Right lobe of liver (tissue), 6 donors: ENCODE measurements at places on chromosomes 4 and X. TPM values are rescaled to one million over a fixed set of nuclear protein-coding genes. Genes with fewer than 3 reads are reported as not detected.

The TRIM61 gene
- total RNA-seq, result 0.37 TPM

The ADH1C gene
- total RNA-seq, result 541 TPM

GRCh38 chr4:31408121-31408520, 688.0 kb downstream of the PCDH7 start:
- H3K4me1 ChIP-seq, result no peaks in the 10 kb centered on the region
- no peaks in the 10 kb centered on the region for H3K36me3 ChIP-seq
- H3K27me3 ChIP-seq, result no peaks in the 10 kb centered on the region
- H3K4me3 ChIP-seq, result no peak overlapping the region
- DNase-seq, result no peak

GRCh38 chrX:149825424-149825823, 43.7 kb downstream of the MAGEA9 start:
- H3K36me3 ChIP-seq, result no peaks in the 10 kb centered on the region
- no peaks in the 10 kb centered on the region for H3K27me3 ChIP-seq
- H3K4me1 ChIP-seq, result no peaks in the 10 kb centered on the region
- no peak overlapping the region for H3K4me3 ChIP-seq
- no peak overlapping the region for H3K27ac ChIP-seq
- no peak for DNase-seq

DNA sequence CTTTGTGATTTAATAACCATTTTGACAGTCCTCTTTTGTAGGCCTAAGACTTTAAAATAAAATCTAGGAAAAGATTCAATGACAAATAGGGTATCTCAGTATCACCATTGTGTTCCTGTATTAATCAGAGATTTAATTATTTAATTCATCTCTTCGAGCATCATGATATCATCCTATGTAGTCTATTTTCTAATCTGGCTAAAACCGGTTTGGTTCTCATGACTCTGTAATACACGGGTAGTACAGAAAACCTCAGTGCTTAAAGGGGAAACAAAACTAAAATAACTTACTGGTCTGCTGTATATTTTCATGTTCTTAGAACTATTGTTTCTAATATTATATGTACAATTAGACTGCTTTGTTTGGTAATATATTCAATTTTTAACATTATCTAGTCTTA, 23.7 kb upstream of the FBXW7 start:
- no peaks in the 10 kb centered on the region for H3K4me1 ChIP-seq
- no peak for DNase-seq
- H3K36me3 ChIP-seq, result no peaks in the 10 kb centered on the region
- no peak overlapping the region for H3K27ac ChIP-seq
- H3K4me3 ChIP-seq, result no peak overlapping the region
- no peaks in the 10 kb centered on the region for H3K27me3 ChIP-seq

DNA sequence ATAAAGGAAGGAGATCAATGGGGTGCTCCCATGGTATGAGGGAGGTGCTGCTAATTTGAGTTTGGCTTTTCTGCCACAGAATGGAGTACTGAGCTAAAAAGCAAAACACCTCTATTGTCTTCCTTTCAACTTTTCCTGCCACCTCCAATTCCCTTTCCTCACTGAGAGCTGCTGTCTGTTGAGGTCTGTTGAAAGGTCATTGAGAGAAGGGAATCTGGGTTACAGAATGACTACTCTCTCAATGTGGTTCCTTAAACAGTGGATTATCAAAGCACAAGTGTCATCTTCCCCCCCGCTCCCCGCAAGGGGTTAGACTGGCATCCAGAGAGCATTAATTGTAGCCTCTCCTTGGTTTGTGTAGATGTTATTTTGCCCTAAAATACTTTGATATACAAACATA, 10.7 kb downstream of the USP9X start:
- no peak for DNase-seq
- no peak overlapping the region for H3K27ac ChIP-seq
- H3K4me1 ChIP-seq, result no peaks in the 10 kb centered on the region
- no peaks in the 10 kb centered on the region for H3K36me3 ChIP-seq

- H3K27ac ChIP-seq, result no peak overlapping the region
- DNase-seq, result no peak
- H3K4me1 ChIP-seq, result no peaks in the 10 kb centered on the region
- no peak overlapping the region for H3K4me3 ChIP-seq
These were observed 128.0 kb upstream of the PRKG2 start for GRCh38 chr4:81343046-81343445.

DNA sequence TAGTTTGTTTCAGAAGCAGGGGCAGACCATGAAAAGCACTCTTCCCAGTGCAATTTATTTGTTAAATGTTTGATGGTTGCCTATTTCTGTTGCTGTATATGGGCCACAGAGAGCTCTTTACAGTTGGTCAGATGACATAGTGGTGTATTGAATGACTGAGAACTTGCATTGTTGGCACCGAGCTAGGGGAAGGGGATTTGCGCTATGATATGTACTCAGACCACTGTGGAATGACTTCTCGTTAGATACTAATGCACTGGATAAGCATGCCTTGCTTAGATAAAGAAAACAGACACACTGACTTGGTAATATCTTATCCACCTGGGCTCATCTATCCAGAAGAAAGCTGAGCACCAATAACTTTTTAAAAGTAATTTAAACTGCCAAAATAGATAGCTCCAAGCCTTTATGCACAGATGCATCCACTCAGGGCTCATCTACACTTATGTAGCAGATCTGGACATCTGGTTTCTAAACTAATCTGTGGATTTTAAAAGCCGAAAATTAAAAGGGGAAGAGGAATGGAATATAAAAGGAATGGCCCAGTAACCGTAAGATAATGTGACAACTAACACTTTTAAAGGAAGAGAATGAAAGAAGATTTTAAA, 132.7 kb downstream of the GATB start:
- H3K27me3 ChIP-seq, result no peaks in the 10 kb centered on the region
- no peaks in the 10 kb centered on the region for H3K36me3 ChIP-seq
- H3K4me1 ChIP-seq, result no peaks in the 10 kb centered on the region
- no peak overlapping the region for H3K4me3 ChIP-seq

The ZAR1 gene
- not detected for total RNA-seq

The GRIA3 gene
- total RNA-seq, result 6.4 TPM

The IL2RG gene
- total RNA-seq, result 4.0 TPM

DNA sequence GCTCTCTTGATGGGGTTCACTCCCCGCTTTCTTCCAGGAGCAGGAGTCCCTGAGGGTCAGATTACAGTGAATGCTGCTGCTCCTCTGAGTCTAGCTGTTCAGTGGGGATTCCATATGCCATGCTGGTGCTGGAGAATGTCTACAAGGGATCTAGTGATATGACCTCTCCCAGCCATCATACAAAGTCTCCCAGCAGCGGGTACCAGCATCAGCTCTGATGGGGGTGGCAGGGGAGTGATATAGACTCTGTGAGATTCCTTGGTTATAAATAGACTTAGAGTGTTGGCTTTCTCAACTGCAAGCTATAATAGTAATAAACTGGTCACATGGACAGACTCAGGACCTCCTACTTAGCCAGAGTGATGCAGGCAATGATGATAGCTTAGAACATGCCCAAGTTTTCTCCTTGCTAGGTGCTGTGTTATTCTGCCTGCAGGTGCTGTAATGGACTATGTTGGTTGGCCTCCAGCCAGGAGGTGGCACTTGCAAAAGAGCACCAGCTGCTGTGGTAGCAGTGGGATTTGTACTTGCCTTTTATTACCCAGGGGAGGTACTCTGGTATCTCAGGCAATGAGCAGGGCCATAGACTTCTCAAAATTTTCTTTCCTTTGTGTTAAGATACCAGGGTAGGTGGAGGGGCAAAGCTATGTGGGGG, 202.9 kb downstream of the CHIC1 start:
- peak; percentile 32 for DNase-seq
- H3K27ac ChIP-seq, result no peak overlapping the region
- no peaks in the 10 kb centered on the region for H3K4me1 ChIP-seq
- no peaks in the 10 kb centered on the region for H3K27me3 ChIP-seq
- no peak overlapping the region for H3K4me3 ChIP-seq
- no peaks in the 10 kb centered on the region for H3K36me3 ChIP-seq

DNA sequence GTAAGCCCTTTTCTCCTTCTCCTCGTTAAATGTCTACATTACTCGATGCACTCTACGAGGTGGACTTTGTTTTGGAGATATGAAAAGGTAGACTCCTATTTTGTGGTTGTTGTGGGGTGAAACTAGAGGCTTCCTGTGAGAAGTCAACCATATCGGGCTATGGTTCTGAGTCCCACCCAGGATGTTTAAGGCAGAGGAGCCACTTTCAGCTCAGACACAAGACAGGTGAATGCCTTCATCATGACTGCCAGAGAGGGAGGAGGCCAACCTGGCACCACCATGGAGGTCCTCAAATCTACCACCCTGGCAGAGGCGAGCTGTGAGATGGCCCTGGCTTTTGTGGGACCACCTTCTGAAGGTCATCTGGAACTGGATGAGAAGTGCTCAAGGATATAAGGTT, 154.4 kb upstream of the KLF3 start:
- H3K4me3 ChIP-seq, result no peak overlapping the region
- no peak for DNase-seq
- no peaks in the 10 kb centered on the region for H3K36me3 ChIP-seq

- no peaks in the 10 kb centered on the region for H3K4me1 ChIP-seq
- H3K27ac ChIP-seq, result no peak overlapping the region
- H3K27me3 ChIP-seq, result no peaks in the 10 kb centered on the region
These were observed 63.3 kb downstream of the MOSPD2 start for GRCh38 chrX:14936561-14936960.

The PPARGC1A gene
- total RNA-seq, result 61.0 TPM

DNA sequence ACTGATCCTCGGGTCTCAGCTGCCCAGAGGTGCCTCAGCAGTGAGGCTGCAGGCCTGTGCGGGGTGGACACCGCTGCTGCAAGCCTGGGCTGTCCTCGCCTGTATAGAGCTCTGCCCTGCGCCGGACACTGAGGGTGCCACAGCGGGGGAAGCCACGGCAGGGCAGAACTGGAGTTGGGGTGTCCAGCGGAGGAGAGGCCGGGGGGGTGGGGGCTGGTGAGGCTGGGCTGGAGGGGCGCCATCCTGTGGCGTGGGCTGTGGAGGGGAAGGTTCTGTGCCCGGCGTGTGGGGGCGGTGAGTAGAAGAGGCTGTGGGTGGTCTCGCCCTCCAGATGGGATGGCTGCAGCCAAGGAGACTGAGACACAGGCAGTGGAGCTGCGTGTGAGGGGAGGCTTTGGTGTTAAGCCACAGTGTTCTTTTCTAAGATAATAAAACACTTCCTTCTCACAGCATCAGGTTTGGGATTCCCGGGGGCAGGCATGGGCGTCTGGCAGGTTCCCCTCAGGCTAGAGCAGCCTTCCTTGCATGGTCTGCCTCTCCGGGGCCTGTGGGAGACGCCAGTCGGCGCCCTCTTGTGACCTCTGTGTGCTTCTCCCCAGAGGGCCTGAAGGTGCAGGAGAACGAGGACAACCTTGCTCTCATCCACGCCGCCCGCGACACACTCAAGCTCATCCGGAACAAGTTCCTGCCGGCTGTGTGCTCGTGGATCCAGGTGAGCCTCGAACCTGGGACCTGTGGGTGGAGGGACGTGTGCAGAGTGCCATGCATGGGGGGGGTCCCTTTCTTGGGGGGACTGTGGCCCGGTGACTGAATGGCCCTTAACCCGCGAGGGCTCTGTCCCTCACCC, 7.4 kb downstream of the UVSSA start:
- H3K27ac ChIP-seq, result no peak overlapping the region
- H3K4me3 ChIP-seq, result no peak overlapping the region
- no peaks in the 10 kb centered on the region for H3K27me3 ChIP-seq

DNA sequence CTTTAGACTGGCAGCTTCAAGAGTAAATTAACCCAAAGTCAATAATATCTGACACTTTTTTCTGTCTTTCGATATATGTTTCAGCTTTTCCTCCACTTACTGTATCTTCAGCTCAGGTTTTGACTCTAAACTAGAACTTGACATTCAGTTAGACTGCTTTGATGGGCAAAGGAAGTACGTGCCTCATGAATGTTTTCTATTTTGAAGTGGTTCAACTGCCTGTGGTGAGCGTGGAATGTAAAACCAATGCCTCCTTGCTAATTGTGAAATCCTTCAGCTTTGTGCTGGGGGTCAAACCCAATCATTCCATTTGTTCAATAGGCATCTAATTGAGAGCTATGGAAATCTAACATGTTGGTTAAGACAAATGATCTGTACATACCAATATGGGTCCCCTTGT, 857.0 kb upstream of the HTR2C start:
- no peaks in the 10 kb centered on the region for H3K36me3 ChIP-seq
- H3K4me1 ChIP-seq, result no peaks in the 10 kb centered on the region
- H3K27me3 ChIP-seq, result no peaks in the 10 kb centered on the region
- no peak overlapping the region for H3K4me3 ChIP-seq
- no peak for DNase-seq

DNA sequence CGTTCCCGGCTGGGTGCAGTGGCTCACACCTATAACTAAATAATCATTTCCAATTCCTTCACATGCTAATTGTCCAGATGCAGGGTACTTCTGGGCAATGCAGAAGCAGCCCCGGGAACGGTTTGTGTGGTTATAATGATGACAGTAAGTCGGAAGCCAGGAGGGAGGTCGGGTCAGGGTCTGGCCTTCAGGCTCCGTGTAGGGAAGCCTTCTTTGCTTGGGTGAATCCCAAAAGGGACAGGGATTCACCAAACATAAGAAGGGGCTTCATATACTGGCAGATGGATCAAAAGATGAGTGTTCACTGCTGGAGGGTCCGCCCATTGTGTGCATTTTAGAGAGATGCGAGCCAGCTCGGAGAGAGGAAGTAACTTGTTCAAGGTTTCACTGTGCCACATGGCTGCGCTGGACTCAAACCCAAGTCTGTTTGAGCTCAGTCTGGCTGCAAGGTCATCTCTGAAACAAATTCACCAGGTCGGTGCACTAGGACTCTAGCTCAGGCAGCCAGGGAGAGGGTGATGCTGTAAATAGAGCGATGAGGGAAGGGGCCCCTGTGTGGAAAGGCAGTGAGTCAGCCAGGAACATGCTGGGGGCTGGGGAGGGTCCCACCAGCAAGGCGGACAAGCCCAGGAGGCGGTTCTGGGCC, 4.8 kb upstream of the KIAA0232 start:
- no peak overlapping the region for H3K4me3 ChIP-seq
- no peak for DNase-seq
- H3K27ac ChIP-seq, result no peak overlapping the region
- H3K27me3 ChIP-seq, result no peaks in the 10 kb centered on the region
- H3K4me1 ChIP-seq, result no peaks in the 10 kb centered on the region
- H3K36me3 ChIP-seq, result no peaks in the 10 kb centered on the region

- no peak overlapping the region for H3K27ac ChIP-seq
- no peak overlapping the region for H3K4me3 ChIP-seq
- peaks cover 10% of the 10 kb centered on the region for H3K4me1 ChIP-seq
- H3K36me3 ChIP-seq, result no peaks in the 10 kb centered on the region
- H3K27me3 ChIP-seq, result peaks cover 8% of the 10 kb centered on the region
These were observed 8.4 kb upstream of the MAN2B2 start for GRCh38 chr4:6566391-6567190.

The PDZD4 gene
- 2.3 TPM for total RNA-seq

The ABCG2 gene
- 11.0 TPM for total RNA-seq

The IL13RA2 gene
- total RNA-seq, result 6.8 TPM

The TNIP3 gene
- total RNA-seq, result not detected
